ENCODE measurements at places on chromosomes 12 and 14. TPM values are rescaled to one million over a fixed set of nuclear protein-coding genes. Genes with fewer than 3 reads are reported as not detected.

Gene USP44
- polyA plus RNA-seq, result 0.06 TPM

Gene DNAJC22
- 0.01 TPM for polyA plus RNA-seq

Gene DPF3
- polyA plus RNA-seq, result 18.1 TPM

Gene ARID2
- 13.1 TPM for polyA plus RNA-seq

Gene TMEM253
- polyA plus RNA-seq, result 1.1 TPM

Gene RNU6-8
- polyA plus RNA-seq, result not detected

Gene KITLG
- polyA plus RNA-seq, result 6.0 TPM

Gene ACSM4
- not detected for polyA plus RNA-seq

Gene CLEC1B
- polyA plus RNA-seq, result not detected

Gene PLCZ1
- 0.88 TPM for polyA plus RNA-seq

Gene NTF3
- polyA plus RNA-seq, result 1.5 TPM

Gene GPX2
- not detected for polyA plus RNA-seq

Gene YBX3
- 1,254 TPM for polyA plus RNA-seq

Gene RAD9B
- polyA plus RNA-seq, result not detected

Gene LAG3
- polyA plus RNA-seq, result 1.2 TPM

Gene CLEC12A
- polyA plus RNA-seq, result 0.66 TPM

Gene KCNJ8
- polyA plus RNA-seq, result 13.8 TPM

Gene IKZF4
- 1.6 TPM for polyA plus RNA-seq

Gene KRT80
- polyA plus RNA-seq, result 0.32 TPM

Gene KRT85
- not detected for polyA plus RNA-seq

Gene MIP
- polyA plus RNA-seq, result not detected

Gene CD69
- 0.55 TPM for polyA plus RNA-seq

Gene TMPO
- polyA plus RNA-seq, result 17.5 TPM

Gene OVCH1
- polyA plus RNA-seq, result 0.12 TPM

Gene ZNF891
- polyA plus RNA-seq, result 0.23 TPM

Gene BMP4
- 5.0 TPM for polyA plus RNA-seq

Gene NUDT14
- polyA plus RNA-seq, result 15.1 TPM

Gene CD4
- polyA plus RNA-seq, result 3.2 TPM

Gene SMCO3
- 1.3 TPM for polyA plus RNA-seq

Gene YY1
- polyA plus RNA-seq, result 17.6 TPM

Gene GLT1D1
- 0.07 TPM for polyA plus RNA-seq

Gene TAS2R42
- not detected for polyA plus RNA-seq

Gene CLEC1A
- 4.8 TPM for polyA plus RNA-seq

Gene PA2G4
- 79.4 TPM for polyA plus RNA-seq

Gene STXBP6
- 44.2 TPM for polyA plus RNA-seq

Gene CCDC175
- polyA plus RNA-seq, result not detected

Gene MYH6
- 3,967 TPM for polyA plus RNA-seq

Gene ALDH1L2
- polyA plus RNA-seq, result 1.1 TPM

Gene SLC41A2
- 0.54 TPM for polyA plus RNA-seq

Gene KRT81
- not detected for polyA plus RNA-seq

Gene KRT71
- polyA plus RNA-seq, result not detected

Gene NOS1
- polyA plus RNA-seq, result 0.01 TPM

Gene XPOT
- 8.6 TPM for polyA plus RNA-seq

Gene NR2C1
- polyA plus RNA-seq, result 189 TPM

Gene ABCD2
- 0.32 TPM for polyA plus RNA-seq

Gene RILPL2
- 3.2 TPM for polyA plus RNA-seq

Gene LUM
- polyA plus RNA-seq, result 25.1 TPM

Gene SETD1B
- polyA plus RNA-seq, result 2.8 TPM

Gene ERBB3
- 7.8 TPM for polyA plus RNA-seq

Gene FRS2
- polyA plus RNA-seq, result 3.5 TPM

Gene NTN4
- 27.7 TPM for polyA plus RNA-seq

Gene KTN1
- 174 TPM for polyA plus RNA-seq

Gene NINJ2
- 25.7 TPM for polyA plus RNA-seq

Gene CLEC2D
- polyA plus RNA-seq, result 1.2 TPM

Gene AMDHD1
- polyA plus RNA-seq, result 0.39 TPM
